ENCODE measurements at places on chromosomes 12 and 14.

- no peak for DNase-seq
These were observed 5.9 kb upstream of the CCDC197 start for GRCh38 chr14:93991212-93991611.

GRCh38 chr12:122127839-122128238 is 46.2 kb downstream of the IL31 start:
- DNase-seq: no peak

- DNase-seq: no peak
These were observed 28.3 kb upstream of the GALNT9 start for GRCh38 chr12:132357623-132358186.

- DNase-seq: no peak
These were observed 862 bp downstream of the HMGA2 start for GRCh38 chr12:65825183-65825506.

GRCh38 chr12:54853933-54854538 is at the start of gene MUCL1:
MUCL1 (plus strand) TSS chr12:54854516; CDS start chr12:54854583, 67 bp downstream.
- DNase-seq: peak; percentile 72

GRCh38 chr12:122995503-122996187 is 15.2 kb downstream of the ARL6IP4 start:
- DNase-seq: no peak

Measured in CD4-positive, alpha-beta T cell (primary cell).